ENCODE measurements at places on chromosomes 7 and 10.

DNA sequence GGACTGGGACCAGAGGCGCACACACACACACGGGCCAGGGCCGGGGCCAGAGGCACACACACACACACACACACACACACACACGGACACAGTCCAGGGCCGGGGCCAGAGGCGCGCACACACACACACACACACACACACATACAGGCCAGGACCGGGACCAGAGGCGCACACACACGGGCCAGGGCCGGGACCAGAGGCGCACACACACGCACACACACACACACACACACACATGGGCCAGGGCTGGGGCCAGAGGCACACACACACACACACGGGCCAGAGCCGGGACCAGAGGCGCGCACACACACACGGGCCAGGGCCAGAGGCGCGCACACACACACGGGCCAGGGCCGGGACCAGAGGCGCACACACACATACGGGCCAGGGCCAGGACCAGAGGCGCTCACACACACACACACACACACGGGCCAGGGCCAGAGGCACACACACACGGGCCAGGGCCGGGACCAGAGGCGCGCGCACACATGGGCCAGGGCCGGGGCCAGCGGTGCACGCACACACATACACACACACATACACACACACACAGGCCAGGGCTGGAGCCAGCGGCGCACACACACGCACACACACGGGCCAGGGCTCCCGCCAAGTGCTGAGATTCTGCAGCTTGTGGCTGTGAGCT, 268.8 kb downstream of the ELFN1 start:
- H3K27me3 ChIP-seq: no peaks in the 10 kb centered on the region
- DNase-seq: no peak
- H3K4me3 ChIP-seq: no peak overlapping the region
- no peak overlapping the region for H3K27ac ChIP-seq
- no peaks in the 10 kb centered on the region for H3K4me1 ChIP-seq
- no peaks in the 10 kb centered on the region for H3K36me3 ChIP-seq

- no peaks in the 10 kb centered on the region for H3K4me1 ChIP-seq
- H3K4me3 ChIP-seq: no peak overlapping the region
- no peaks in the 10 kb centered on the region for H3K36me3 ChIP-seq
- no peaks in the 10 kb centered on the region for H3K27me3 ChIP-seq
These were observed 80.4 kb upstream of the CALN1 start for GRCh38 chr7:72492461-72493065.

DNA sequence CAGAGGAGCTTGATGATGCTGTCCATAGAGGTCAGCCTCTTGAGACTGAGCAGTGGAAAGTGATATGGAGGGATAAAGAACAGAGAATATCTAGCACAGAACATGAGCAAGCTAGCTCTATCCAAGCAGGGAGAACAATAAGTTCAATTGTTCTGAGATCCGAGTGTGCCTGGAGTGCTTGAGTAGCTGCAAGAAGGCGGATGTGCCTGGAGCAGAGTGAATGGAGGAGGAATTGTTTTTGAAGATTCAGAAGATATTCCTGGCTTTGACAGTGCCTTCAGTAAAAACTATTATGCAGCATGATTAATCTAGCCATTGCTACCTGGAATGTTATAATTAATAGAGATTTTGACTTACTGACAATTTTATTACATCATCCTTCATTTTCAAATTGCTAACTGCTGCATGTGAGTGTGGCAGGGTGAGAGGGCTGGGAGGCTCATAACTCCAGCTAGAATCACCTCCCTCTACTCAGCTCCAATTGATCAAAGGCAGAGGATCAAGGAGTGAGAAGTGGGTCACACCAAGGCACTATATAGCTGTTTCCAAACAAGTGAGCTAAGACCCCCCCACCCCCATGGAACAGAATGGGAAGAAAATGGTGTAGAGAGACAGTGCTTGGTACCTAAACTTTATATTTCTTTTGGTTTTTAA, 302.8 kb downstream of the ADRA2A start:
- H3K4me1 ChIP-seq: no peaks in the 10 kb centered on the region
- no peaks in the 10 kb centered on the region for H3K36me3 ChIP-seq
- no peaks in the 10 kb centered on the region for H3K27me3 ChIP-seq
- H3K27ac ChIP-seq: no peak overlapping the region
- no peak overlapping the region for H3K4me3 ChIP-seq

DNA sequence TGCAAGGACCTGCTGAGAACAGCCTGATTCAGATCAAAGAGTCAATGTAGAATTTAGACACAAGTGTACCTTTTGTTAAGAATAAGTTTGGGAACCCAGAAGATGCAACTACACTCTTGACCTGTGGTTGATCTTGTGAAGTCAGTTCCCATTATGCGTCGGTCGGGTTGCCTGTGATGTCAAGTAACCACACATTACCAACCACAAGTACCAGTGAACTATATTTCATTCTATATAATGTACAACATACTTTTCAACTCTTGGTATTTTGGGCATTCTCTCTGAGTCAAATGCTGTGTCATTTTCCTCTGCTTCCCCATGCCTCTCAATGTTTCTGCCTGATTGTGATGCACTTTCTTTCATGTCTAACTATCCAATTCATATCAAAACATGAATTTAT, 426.2 kb downstream of the ETV1 start:
- H3K27ac ChIP-seq: no peak overlapping the region
- no peaks in the 10 kb centered on the region for H3K36me3 ChIP-seq
- H3K27me3 ChIP-seq: no peaks in the 10 kb centered on the region
- no peak for DNase-seq
- no peak overlapping the region for H3K4me3 ChIP-seq

DNA sequence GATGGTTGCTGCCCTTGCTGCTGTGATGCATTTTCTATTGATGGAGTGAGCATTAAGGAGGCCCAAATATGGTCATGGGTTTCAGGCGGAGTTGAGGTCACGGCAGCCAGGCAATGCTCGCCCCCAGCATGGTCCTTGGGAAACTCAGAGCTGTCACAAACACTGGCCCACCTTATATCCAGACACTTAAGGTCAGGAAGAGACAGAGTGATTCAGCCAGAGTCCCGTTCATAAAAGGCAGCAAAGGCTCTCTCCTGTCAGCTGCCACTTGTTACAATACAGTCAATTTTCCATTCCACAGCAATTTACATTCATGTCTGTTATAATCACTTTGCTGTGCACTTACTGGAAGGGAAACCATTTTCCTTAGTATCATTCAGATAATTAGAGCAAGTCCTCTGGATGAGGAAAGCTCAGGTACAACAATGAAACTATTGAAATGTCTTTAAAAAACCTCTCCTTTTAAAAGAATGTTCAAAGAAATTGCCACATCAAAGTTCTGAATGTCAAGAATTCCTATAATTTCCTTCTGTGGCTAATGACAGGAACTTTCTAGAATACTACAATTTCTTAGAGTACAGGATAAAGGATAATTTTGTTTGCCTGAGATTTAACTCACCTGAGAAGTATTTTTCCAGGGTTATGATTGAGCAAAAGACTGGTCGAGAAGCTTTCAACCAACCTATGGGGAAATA, 14.8 kb upstream of the ANKRD1 start:
- no peaks in the 10 kb centered on the region for H3K36me3 ChIP-seq
- no peak overlapping the region for H3K4me3 ChIP-seq
- DNase-seq: no peak
- H3K4me1 ChIP-seq: no peaks in the 10 kb centered on the region

GRCh38 chr7:69177941-69178494, 420.3 kb upstream of the AUTS2 start:
- H3K4me1 ChIP-seq: no peaks in the 10 kb centered on the region
- no peak overlapping the region for H3K27ac ChIP-seq
- no peak overlapping the region for H3K4me3 ChIP-seq
- no peaks in the 10 kb centered on the region for H3K36me3 ChIP-seq
- H3K27me3 ChIP-seq: no peaks in the 10 kb centered on the region

GRCh38 chr10:23630376-23630775, 191.5 kb downstream of the OTUD1 start:
- no peak for DNase-seq
- no peak overlapping the region for H3K27ac ChIP-seq
- H3K36me3 ChIP-seq: no peaks in the 10 kb centered on the region
- H3K27me3 ChIP-seq: no peaks in the 10 kb centered on the region
- no peak overlapping the region for H3K4me3 ChIP-seq
